ENCODE measurements at places on chromosomes 12 and 14.

- DNase-seq: no peak
Observed at GRCh38 chr14:76019676-76020075, 34.1 kb downstream of the IFT43 start.

DNA sequence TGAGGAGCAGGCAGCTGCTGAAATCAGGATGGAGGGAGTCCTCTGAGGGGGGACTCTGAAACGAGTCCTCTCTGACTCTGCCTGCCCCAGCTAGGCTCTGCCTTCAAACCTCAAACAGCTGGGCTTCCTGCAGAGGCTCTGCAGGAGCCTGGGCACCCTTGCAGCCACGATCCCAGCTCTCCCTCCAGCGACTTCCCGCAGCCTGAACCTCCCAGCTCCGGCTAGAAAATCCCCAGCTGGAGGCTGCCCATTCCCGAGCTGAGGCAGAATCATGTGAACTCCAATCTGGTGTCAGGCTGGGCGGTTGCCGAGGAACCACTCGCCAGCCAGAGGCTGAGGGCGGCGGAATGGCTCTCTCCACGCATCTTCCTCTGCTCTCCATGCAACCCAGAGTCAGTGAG, at the start of gene GPR68:
GPR68 (minus strand) TSS at position 204 of the 401 bp plus-strand sequence. CDS start 9,654 bp downstream, outside the sequence.
- DNase-seq: peak; percentile 89

DNA sequence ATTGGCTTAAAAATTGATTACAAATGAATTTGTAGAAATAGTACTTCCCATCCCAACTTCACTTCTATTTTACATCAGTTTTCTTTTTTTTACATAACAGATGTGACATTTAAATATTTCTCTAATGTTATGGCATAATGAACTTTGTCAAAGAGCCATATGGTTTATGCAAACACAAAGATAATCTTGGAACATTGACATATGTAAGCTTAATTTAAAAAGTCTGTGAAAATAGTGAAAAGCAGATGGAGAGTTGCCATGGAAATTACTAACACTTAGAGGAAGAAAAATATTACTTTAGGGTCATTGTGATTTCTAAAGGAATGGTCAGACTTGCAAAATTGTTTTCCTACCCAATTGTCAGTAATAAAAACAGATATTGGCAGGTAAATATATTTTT, 232.4 kb downstream of the AEBP2 start:
- DNase-seq: no peak

DNA sequence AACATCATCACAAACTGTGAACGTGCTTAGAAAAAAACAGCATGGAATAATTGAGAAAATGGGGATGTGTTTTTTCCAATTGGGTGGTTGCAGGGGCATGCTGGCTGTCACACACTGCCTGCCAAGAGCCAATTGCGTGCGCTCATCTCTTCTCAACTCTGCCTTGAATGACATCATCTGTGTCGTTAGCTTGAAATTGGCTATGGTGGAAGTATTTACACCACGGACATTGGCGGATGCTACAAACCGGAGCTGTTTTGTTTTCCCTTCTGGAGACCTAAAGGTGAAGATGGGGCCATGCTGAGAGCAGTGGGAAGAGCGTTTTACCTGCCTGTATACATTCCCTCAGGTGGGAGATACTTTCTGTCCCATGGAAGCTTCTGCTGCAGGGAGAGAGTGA, 71.5 kb downstream of the PRMT8 start:
- DNase-seq: no peak

DNA sequence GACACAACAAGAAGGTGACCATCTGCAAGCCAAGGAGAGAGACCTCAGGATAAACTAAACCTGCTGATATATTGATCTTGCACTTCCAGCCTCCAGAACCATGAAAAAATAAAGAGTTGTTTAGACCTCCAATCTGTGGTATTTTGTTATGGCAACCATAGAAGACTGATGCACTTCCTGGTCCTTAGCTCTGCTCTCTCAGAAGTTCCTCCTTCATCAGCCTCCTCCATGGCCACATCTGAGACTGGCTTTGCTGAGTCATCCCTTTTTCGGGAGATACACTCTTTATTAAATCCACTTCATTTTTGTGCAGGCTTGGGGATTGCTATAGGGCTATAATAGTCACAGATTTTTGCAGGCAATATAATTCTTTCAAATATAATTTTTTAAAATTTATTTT, 89.6 kb upstream of the ATF7IP start:
- peak; percentile 26 for DNase-seq

DNA sequence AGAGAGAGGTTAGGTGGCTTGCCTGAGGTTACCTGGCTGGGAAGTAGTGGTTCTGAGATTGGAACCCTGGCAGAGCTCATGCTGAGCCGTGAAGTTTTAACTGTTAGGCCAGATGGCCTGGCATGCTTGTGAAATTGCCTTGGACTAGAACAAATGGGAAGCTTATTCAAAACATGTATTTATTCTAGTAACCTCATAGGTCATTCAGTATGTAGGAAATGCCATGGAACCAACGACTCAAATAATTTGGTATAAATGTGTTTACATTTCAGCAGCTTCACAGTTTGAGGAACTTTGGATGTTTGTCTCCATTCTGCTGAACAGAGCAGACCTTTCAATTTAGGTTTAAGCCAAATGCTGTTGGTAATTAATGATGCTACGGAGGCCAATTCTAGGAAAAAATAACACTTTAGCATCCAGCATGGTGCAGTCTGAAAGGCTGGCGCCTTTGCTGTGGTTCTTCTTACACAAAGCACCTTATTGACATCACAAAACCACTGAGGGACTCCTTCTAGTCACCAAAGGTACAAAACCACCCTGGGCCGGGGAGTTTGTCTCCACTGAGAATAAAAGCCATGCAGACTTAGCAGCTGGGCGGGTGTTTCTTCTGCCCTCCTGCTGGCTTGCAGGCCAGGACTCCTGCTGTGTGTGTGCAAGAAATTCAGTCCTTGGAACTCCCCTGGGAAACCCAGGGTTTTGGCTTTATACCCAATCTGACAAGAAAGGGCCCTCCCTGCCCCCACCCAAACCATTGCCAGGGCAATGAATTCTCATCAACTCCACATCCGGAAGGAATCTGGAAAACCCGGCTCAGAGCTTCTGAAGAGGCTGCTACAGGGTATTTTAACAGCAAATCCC, 64.2 kb downstream of the ELK3 start:
- DNase-seq: peak; percentile 19

GRCh38 chr14:22884076-22884737, 1.2 kb downstream of the REM2 start:
- DNase-seq: peak; percentile 62

DNA sequence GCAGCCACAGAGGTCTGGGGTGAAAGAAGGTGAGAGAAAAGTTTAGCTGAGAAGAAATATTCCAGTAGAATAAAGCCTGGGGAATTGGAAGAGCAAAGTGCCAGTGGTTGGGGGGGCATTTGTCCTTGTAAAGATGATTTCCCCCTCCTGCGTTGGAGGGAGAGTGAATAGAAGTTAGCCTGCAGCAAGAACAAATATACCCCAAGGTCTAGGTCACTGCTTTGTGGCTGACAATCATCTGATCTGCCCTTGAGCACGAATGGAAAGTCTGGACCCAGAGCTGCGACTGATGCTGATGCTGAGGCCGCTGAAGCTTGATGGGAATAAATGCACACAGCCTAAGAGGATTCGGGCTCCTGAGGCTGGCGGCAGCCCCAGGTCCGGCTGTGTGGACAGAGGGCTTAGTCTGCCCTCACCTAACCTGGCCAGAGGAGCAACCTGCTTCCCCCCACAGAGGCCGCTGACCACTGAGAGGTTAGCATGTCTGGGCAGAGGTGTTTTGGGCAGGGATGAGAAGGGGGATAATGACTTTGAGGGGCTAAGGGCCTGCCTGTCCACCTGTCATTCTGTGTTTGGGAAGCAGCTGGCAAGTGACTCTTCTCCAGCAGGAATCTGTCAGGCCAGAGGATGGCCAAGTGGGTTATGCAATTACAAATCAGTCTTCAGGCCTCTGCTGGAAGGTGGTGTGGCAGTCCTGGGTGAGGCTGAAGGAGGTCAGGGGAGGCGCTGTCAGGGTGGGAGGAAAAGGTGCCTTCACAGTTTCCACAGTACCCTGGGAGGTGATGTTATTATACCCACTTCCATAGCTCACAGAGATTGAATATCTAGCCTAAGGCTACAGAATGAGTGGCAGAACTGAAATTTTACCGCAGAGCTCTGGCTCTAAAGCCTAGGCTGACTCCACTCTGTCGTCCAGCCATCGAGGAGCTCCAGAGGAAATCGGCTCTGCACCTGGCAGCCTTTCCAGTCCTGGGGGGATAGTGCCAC, 11.7 kb downstream of the TUBA1C start:
- no peak for DNase-seq

DNA sequence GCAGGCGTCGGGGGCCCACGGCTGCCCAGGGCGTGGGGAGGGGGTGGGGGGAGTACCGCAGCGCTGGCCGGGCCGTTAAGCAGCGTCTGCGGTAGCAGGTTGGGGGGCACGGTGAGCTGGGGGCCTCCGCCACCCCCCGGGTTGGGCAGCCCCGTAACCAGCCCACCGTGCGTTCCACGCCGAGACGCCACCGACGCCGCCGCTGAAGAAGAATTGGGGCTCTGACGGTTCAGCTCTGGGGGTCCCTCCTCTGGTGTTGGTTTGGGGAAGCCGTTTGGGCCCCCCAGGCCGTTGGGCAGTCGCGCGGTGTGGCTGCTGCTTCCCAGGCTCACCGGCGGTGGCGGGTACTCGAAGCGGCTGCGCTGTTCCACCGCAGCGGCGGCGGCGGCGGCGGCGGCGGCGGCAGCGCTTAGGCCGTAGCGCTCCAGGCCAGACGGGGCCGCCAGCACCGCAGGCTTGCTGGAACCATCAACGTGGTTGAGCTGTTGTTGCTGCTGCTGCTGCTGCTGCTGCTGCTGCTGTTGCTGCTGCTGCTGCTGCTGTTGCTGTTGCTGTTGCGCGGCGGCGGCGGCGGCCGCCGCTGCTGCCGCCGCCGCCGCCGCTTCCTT, 1.5 kb downstream of the IRF2BPL start:
- peak; percentile 72 for DNase-seq

DNA sequence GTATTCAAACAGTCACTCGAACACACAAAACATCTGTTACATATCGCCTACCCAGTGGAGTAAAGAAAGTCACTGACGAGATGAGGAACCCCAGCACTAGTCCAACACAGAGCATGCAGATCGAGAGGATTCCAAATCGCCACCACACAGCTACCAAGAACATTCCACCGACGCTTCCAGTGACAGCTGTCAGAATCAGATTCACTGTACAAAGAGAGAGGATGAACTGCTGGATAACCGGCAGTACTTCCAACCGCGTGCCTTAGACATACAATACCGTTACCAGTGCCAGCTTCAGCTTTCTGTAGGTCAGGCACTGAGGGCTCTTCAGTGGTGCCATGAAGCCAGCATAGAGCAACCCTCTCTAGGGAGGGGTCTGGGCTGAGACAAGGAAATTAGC, 34.5 kb downstream of the TM7SF3 start:
- no peak for DNase-seq

DNA sequence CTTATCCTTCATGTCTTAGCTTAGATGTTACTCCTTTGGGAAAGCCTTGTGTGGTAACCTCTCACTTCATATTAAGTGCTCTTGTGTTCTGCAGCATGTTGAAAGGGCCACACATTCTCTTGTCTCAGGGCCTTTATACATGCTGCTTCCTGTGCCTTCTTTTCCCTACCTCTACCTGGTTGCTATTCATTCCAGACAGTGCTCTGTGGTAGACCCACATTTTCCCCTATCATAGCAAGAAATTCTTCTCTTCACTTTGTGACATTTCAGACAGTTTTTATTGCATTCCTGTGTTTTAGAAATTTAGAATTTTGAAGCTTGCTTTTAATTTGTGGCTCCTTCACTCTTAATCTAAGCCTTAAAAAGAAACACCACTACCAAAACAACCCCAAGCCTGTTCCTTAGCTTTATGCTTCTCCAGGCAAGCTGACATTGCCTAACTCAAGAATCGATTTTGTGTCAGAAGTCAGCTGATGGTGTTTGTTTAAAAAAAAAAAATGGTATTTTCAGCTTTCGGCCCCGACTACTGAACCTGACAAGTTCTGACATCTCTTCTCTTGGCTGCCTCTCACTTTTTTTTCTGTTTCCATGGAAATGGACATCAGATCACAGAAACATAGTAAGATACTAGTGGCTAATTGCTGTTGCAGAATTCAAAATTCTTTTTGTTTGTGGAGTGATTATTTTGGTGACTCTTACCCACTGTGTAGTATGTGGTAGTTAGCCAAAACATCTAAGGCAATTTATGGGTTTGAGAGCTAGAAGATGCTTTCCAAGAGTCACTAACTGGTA, 156.3 kb downstream of the NUBPL start:
- DNase-seq: no peak

GRCh38 chr12:103387385-103387784, 108.4 kb downstream of the C12orf42 start:
- DNase-seq: no peak

GRCh38 chr12:46460682-46461210, 88.2 kb upstream of the SLC38A2 start:
- no peak for DNase-seq

DNA sequence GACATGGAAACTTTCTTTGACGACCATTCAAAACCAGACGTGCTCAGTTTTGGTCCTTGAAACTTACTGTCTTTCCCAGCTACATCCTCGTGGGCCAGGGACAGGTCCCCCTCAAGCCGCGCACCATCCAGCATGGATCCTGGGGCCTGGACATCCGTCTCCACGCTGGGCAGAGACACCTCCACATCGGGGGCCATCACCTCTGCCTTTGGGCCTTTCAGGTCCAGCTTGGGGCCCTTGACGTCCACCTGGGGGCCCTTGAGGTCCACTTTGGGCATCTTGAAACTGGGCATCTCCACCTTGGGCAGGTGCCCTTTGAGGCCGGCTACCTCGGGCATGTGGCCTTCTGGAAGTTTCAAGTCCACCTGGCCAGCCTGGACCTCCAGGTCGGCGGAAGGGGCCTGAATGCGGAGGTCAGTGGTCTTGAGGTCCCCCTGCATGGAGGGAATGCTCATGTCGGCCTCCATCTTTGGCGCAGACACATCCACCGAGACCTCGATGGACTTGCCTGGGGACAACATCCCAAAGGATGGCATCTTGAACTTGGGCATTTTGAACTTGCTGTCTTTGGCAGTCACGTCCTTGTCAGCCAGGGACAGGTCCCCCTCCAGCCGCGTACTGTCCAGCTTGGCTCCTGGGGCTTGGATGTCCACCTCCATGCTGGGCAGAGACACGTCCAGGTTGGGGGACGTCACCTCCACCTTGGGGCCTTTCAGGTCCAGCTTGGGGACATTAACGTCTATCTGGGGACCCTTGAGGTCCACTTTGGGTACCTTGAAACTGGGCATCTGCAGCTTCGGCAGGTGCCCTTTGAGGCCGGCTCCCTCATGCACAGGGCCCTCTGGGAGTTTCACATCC, 17.1 kb downstream of the PLD4 start:
- DNase-seq: no peak

GRCh38 chr14:35525695-35526094, 8.3 kb upstream of the INSM2 start:
- no peak for DNase-seq

GRCh38 chr12:24902511-24903328, 46.2 kb downstream of the BCAT1 start:
- DNase-seq: peak; percentile 57

GRCh38 chr12:121802843-121803698, 738 bp upstream of the SETD1B start:
- peak; percentile 96 for DNase-seq

DNA sequence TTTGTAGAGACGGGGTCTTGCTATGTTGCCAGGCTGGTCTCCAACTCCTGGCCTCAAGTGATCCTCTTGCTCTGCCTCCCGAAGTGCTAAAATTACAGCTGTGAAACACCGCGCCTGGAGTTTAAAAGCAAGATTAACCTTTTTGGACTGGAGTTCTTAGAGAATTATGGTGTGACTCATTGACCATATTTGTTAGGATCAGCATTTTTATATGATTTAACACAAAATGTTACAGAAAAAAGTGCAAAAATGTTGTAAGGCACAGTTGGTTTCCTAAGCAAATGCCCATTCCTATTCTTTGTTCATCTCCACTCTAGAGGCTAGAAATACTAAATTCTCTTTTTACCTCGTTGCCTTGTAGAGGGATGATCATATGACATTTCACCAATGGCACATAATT, 27.6 kb downstream of the SLC35E3 start:
- DNase-seq: no peak

Data from suppressor macrophage treated with lipopolysaccharide for 1 hour (primary cell).